Gastroesophageal sphincter (tissue), 4 donors: ENCODE measurements at places on chromosomes 2 and 18. TPM values are rescaled to one million over a fixed set of nuclear protein-coding genes. Genes with fewer than 3 reads are reported as not detected.

DNA sequence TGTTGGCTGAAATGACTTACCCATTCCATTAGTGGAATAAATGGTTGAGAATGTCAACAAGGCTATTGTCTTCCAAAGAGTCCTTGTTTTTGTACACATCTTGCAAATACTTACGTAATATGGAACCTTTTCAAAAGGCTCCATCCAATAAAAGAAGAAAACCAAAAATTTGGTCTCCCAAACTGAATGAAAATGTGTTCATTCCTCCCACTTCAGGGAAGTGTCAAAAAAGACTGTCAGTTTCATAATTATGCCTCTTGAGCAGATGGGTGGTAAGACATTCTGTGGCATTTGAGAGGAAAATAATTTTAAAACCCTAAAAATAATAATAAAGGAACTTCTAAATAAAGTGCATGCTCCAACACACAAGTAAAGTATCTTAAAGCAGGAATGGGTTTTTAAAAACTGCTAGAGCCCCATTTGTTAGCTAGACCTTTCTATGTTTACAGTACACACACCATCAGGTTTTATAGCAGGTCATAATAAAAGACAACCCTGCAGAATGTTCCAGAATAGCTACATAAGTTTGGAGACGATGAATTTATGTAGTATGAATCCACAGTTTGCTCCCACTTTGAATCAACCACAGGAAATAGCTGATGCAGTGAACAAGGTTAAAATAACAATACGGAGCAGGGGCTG lies 843.7 kb downstream of the LRRTM4 start:
- ATAC-seq, result no peak

GRCh38 chr2:219737270-219737691 lies 109.9 kb downstream of the SLC4A3 start:
- no peak for ATAC-seq

The DOK6 gene
- 2.6 TPM for total RNA-seq

The TRIM54 gene
- 0.31 TPM for total RNA-seq

The LYPD6B gene
- total RNA-seq, result 0.54 TPM

The SPDYA gene
- total RNA-seq, result 1.0 TPM
